ACHN (cell line): ENCODE measurements at places on chromosomes 16 and 17.

- DNase-seq = no peak
These were observed 542 bp downstream of the ZNF764 start for GRCh38 chr16:30557707-30557956.

DNA sequence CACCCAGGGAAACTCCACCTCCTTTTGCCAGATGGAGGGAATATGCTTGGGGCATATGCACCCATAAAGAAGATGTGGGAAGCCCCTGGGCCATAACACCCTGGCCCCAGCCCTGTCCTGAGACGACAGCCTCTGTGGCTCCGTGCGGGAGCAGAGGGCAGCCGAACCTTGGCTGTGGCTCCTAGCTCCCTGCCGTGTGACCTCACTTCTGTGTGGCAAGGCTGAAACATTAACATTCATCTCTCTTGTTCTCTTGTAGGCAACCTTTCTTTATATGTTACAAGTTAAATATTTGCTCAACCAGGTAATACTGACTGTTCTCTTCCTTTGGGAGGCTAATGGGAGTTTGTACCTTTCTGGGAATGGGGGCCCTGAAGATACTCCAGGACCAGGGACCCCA, 17.5 kb downstream of the SLC47A1 start:
- DNase-seq = no peak

DNA sequence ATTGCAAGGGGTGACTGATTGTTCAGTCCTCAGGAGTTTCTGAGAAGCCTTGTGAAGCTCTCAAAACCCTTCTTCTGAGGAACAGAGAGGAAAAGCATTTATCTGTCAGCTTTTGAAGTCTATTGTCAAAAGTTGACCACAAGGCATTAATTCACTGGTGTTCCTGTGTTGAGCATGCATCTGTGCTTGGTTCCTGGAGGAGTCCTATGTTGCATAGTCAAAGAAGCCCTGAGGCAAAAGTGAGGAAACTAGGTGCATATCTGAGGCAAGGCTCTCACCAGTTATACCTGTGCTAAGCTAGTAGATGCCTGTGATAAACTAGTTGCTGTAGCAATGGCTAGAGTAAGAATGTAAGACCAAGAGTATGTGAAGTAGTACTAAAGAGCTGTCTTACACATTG, 1.8 kb upstream of the HEATR6 start:
- DNase-seq = no peak

DNA sequence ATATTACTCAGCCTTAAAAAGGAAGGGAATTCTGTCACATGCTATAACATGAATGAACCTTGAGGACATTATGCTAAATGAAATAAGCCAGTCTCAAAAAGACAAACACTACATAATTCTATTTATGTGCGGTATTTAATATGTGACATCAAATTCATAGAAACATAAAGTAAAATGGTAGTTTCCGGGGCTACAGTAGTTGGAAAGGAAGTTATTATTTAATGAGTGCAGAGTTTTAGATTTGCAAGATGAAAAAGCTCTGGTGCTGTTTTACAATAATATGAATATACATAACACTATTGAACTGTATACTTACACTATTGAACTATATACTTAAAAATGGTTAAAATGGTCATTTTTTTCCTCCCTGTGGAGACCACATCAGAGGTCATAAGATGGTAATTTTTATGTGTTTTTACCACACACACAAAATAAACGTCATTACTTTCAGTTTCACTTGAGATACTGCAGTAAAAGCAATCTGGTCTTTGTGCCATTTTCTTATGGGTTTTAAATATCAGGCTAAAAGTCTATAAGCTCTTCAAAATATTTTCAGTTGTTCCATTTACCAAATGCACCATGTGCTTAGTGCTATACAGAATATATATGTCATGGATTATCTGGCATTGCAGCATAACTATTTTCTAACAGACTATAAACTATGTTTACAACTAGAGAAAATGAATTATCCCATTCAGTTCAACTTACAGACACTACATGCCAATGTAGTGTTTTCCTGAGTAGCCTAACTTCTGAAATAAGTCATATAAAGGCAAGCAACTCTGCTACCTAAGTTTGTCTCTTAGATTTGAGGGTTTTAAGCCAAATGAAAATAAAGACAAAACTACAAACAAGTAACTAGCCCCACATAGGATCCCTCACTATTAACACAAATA, 90.9 kb downstream of the SPAG9 start:
- peak; percentile 71 for DNase-seq

- no peak for DNase-seq
These were observed 14.4 kb upstream of the MEAK7 start for GRCh38 chr16:84518804-84519341.

- no peak for DNase-seq
These were observed 10.7 kb upstream of the MEAK7 start for GRCh38 chr16:84514874-84515835.

DNA sequence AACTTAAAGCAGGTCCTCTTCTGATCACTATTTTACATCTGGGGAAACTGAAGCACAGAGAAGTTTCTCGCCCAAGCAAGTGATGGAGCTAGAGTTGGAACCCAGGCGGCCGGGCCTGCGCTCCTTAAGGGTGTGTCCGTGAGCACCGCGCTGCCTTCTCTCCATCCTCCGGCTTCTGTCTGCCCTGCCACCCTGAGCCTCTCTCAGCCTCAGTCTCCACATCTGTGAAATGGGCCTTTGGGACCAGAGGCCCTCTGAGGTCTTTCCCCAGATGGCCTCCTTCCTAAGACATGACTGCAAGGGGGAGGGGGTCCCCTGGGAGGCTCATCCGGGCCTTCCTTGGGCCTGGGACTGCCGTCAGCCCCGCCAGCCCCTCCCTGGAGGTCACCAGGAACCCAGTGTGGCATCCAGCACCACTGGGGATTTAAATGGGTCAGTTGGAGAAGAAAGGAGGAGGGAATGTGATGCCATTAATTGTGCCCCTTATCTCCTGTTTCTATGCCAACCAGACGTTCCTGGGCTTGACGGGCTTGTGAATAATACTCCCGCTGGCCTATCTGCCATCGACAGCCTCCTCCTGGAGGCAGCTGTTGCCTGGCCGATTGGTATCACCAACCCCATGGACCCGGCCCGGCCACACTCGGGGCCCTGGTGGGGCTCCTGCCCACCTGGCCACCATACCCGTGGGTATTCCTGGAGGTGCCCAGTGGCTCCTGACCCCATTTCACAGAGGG, 5.1 kb downstream of the ZFPM1 start:
- DNase-seq = no peak

DNA sequence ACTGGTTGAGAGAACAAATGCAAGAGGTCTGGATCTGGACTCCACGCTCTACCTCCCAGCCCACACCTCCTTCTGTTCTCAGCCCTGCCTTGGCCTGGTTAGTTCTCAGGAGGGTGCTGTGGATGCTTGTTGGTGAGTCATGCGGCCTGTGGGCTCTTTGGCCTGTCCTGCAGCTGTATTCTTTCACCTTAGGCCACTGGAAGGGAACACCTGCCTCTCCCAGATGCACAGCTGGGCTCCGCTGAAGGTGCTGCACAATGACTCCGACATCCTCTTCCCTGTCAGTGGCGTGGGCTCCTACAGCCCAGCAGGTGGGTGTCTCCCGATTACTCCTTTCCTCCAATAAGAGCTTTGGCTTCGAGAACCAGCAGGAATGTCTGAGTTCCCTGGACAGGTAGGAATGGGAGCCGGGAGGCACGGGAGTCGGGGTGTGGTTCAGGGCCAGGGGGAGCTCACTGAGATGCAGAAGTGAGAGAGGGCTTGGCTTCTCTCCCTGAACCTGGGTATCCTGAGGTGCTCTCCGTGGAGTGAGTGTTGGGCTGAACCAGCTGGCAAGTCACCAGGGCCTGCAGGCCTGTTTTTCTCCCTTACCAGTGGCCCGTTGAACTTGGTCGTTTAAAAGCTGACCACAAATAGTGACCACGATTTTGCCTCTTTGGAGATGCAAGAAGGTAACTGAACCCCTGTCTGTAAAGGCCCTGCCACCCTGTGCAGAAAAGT, 85.0 kb downstream of the SNX29 start:
- DNase-seq = peak; percentile 85

- DNase-seq = no peak
These were observed 91.3 kb downstream of the NDE1 start for GRCh38 chr16:15741207-15741871.

- DNase-seq = no peak
These were observed 12.7 kb upstream of the SPNS2 start for GRCh38 chr17:4485676-4486646.

DNA sequence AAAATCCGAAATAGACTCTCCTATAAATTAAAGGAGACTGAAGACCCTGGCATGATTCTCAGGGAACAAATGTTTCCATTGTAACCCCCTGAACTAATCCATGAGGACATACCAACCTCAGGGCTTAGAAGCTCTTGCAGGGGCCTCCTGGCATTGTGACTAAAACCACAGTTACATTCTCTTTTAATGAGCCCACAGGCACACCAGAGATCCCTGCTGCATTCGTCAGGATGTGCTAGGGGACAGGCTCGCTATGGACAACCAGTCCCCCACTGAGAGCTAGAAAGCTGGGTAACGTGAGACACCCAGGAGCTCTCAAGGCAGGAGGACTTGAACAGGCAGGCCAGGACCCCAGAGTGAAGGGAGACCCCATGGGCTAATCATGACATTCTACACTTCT, 140.6 kb upstream of the TNRC6C start:
- no peak for DNase-seq

- no peak for DNase-seq
These were observed 92.5 kb downstream of the N4BP1 start for GRCh38 chr16:48517493-48517892.

GRCh38 chr16:56974549-56975300, 13.0 kb downstream of the CETP start:
- no peak for DNase-seq

DNA sequence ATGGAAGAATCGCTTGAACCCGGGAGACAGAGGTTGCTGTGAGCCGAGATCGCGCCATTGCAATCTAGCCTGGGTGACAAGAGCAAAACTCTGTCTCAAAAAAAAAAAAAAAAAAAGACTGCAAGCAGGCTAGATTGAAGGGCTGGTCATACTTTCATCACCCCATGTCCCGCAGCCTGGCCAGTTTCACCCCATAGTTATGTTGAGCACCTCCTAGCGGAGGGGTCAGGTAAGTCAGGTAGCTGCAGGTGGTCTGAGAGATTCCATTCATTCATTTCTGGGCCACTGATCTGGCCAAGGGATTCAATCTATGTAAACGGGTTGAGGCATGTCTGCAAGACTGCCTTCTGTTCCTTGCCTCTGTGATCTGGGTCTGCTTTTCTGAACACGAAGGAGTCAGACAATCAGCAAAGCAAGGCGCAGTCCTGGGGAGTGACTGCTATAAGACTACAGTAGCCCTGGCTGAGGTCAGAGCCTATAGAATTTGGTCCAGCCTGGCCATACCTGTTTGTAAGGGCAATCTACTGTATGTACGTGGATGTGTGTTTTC, 23.6 kb upstream of the BPTF start:
- no peak for DNase-seq

DNA sequence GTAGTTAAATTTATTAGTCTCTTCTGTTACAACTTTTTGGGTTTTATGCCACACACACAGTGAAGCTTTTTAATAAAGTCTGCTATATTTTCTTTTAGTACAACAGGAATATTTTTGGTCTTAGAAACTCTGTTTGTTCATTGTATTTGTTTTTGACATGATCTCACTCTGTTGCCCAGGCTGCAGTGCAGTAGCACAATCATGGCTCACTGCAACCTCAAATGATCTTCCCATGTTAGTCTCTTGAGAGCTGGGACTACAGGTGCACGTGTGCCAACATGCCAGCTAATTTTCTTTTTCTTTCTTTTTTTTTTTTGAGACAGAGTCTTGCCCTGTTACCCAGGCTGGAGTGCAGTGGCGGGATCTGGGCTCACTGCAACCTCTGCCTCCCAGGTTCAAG, 27.1 kb downstream of the PPM1D start:
- no peak for DNase-seq
